ENCODE measurements at places on chromosomes 12 and 14. TPM values are rescaled to one million over a fixed set of nuclear protein-coding genes. Genes with fewer than 3 reads are reported as not detected.
A peak's percentile ranks its signal among the peaks of the same experiment; 100 is the strongest.

GRCh38 chr12:5524116-5524768, 92.3 kb downstream of the NTF3 start:
- no peak for DNase-seq

DNA sequence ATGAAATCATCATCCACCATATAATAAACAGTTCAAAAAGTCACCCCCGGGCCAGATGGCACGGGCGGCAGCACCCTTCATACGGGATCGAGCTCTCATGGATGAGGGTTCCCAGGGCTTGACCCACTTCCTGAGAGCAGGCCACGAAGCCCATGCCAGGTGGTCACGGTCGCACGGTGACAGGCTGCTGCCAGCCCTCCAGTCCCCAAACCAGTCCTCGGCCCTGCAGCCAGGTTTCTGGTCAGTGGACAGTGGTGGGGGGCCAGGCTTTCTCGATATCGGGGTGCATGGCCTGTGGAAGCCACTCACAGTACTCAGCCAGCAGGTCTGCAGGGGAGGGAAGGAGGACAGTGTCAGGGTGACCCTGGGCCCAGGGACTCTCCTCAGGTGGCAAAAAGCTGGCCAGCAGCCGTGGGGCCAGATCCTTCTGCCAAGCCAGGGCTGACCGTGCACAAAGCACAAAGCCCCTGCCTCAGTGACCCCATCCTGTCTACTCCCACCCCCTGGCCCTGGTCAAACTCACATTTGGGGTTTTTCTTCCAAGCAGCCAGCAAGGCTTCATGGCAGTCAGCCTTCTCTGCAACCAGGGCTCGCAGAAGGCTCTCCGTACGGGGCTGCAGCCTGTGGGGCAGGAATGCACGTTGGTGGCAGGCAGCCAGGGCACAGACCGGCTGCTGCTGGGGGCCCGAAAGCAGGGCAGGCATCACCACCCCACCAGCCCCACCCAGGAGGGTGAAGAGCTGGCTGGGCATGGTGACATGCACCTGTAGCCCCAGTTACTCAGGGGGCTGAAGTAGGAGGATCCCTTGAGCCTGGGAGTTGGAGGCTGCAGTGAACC, 33.3 kb upstream of the UBC start:
- DNase-seq: no peak

- DNase-seq: no peak
Observed at GRCh38 chr12:27919671-27920235, 52.8 kb downstream of the PTHLH start.

- DNase-seq: no peak
Observed at GRCh38 chr12:64688219-64688618, 71.0 kb downstream of the GNS start.

DNA sequence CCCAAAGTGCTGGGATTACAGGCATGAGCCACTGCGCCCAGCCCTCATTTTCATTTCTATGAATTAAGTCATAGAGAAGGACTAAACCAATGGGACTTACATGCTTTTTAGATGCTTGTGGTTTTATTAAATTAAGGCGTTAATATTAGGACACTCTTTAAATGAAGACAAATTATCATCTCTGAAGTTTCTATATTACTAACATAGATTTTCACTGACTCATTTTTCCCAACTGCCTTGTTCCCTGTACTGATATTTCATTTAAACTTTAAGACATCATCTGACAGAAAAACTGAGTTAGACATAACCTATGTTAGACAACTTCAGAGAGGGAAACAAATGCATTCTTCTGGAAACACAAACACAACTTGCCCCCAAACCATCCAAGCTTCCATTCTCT, 99.8 kb downstream of the BTG1 start:
- no peak for DNase-seq

- DNase-seq: no peak
Observed at GRCh38 chr12:20646239-20646827, 48.8 kb upstream of the SLCO1C1 start.

DNA sequence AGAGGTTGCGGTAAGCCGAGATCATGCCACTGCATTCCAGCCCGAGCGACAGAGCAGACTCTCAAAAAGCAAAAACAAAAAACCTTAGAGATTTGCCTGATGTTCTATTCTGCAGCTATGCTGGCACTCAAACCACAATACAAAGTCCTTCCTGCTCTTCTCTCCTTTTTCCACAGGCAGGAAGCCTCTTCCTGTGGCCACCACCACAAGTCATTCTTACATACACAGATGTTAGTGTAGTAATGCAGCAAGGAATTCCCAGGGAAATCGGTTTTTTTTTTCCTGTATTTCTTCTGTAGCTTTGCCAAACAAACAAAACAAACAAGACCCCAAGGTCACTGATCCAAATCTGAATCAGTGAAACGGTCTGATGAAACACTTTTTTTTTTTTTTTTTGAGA, 104.3 kb downstream of the FIGNL2 start:
- no peak for DNase-seq

DNA sequence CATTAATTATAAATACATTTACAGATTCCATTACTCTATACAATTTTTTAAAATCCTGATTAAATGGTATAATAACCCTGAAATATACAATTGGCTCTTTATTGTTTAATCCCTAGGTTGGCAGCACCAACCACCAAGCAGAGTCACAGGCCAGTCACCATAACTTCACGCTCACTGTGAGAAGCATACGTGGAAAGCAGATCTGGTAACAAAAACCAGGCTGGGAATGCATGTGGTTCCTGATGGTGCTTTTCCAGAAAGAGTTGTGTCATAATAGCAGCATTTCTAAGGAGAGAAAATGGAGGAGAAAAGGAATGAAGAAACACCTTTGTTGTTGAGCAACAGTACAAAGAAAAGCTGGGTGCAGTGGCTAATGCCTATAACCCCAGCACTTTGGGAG, 66.1 kb downstream of the SIX6 start:
- DNase-seq: no peak

GRCh38 chr12:113500782-113501311, 29.2 kb upstream of the LHX5 start:
- DNase-seq: no peak

- peak; percentile 83 for DNase-seq
Observed at GRCh38 chr12:122730215-122731014, at the start of gene HCAR1. HCAR1 (minus strand) TSS chr12:122730844; CDS start chr12:122730339, 505 bp downstream.

GRCh38 chr14:95046711-95047681, 110.3 kb downstream of the DICER1 start:
- DNase-seq: no peak

- no peak for DNase-seq
Observed at GRCh38 chr12:52089491-52089890, 10.0 kb downstream of the SMIM41 start.

- DNase-seq: no peak
Observed at GRCh38 chr12:47028981-47029708, 50.3 kb upstream of the PCED1B start.

- DNase-seq: no peak
Observed at GRCh38 chr14:83923842-83924241, 1606.1 kb upstream of the FLRT2 start.

DNA sequence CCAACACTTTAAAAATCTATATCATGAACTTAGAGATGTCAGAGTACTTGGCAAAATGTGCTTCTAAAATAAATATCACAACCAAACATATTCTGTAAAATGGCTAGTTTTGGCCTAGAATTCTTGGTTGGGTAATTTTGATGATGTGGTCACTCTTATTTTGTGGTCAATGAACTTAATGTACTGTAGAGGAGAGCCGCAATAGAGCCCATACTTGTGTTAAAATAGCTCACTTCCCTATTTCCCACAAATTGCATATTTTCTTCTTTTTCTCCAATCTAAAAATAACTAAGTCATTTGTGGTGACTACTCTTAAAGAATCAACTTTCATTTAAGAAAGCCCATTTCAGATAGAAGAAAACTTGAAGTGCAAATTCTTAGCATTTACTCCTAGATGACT, 619.4 kb downstream of the CCER1 start:
- no peak for DNase-seq

- no peak for DNase-seq
Observed at GRCh38 chr12:110373425-110373824, 30.1 kb downstream of the ANAPC7 start.

GRCh38 chr12:114850661-114851275, 166.8 kb upstream of the TBX3 start:
- no peak for DNase-seq

GRCh38 chr14:99820702-99821331, 27.6 kb downstream of the EML1 start:
- no peak for DNase-seq

DNA sequence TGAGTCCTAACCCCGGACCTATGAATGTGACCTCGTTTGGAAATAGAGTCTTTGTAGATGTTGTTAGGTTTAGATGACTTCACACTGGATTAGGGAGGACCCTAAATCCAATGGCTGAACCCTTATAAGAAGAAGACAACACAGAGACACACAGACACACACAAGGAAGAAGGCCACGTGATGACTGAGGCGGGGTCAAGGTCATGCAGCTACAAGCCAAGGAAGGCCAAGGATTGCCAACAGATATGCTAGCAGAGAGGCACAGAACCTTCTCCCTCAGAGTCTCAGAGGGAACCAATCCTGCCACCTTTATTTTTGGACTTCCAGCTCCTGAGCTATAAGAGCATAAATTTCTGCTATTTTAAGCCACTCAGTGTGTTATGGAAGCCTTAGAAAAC, 31.8 kb downstream of the LTBP2 start:
- no peak for DNase-seq

GRCh38 chr12:54407183-54407905, 11.7 kb downstream of the ITGA5 start:
- no peak for DNase-seq

- no peak for DNase-seq
Observed at GRCh38 chr12:13156277-13156676, 40.2 kb upstream of the EMP1 start.

- no peak for DNase-seq
Observed at GRCh38 chr12:92098594-92099380, 46.9 kb downstream of the BTG1 start.

DNA sequence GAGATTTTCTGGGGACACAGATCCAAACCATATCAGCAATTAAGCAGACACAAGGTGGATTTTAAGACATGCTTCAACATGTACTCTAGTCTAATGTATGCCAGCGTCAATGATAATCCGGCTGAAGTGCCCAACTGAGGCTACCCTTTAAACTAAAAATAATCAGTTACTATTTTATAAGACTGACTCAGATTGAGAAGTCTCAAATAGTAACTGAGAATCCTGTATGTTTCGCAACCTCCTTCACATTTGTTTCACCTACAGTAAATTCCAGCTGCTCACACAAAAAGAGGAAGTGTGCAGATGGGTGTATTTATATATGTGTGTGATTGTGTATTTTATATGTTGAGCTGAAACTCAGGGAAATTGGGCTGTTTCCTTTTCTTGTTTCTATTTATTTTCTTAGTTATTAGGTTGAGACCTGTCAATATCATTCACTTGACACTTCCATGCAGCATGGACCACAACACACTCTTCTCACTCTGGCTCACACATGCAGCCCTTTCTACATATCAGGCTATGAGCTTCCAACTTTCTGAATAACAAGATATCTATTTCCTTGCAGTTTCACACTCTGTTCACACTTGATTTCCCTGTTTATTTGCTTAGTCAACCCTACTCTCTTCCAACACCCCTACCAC, 1224.9 kb upstream of the TMEM132C start:
- no peak for DNase-seq

- no peak for DNase-seq
Observed at GRCh38 chr12:14698555-14698954, 2.2 kb upstream of the GUCY2C start.

GRCh38 chr14:99333841-99334635, 62.0 kb upstream of the BCL11B start:
- DNase-seq: no peak

DNA sequence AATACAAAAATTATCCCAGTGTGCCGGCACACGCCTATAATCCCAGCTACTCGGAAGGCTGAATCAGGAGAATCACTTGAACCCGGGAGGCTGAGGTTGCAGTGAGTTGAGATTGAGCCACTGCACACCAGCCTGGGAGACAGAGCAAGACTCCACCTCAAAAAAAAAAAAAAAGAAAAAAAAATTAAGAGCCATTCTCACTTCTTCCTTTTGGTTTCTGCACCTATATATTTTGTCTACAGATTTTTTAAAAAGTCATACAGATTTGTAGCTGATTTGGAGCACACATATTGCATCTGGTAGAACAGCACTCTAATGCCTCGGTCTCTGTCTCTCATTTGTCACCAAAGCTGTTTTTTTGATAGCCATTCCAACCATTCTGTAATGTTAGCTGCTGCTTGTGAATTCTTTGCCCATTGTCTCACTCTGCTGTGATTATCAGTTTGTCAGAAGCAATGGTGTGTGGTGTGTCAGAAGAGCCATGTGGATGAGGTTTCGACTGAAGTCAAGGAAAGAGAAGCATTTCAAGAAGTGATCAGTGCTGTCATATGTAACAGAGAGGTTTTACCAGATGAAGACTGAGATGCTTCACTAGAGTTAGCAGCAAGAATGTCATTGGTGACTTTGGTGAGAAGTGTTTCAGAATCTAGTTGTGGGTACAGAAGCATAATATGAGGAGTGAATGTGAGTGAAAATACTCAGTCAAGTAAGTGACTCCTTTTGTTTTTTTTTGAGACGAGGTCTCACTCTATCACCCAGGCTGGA, 8.7 kb upstream of the KTN1 start:
- no peak for DNase-seq

GRCh38 chr12:15268927-15269552, 47.8 kb upstream of the RERG start:
- DNase-seq: peak; percentile 12

DNA sequence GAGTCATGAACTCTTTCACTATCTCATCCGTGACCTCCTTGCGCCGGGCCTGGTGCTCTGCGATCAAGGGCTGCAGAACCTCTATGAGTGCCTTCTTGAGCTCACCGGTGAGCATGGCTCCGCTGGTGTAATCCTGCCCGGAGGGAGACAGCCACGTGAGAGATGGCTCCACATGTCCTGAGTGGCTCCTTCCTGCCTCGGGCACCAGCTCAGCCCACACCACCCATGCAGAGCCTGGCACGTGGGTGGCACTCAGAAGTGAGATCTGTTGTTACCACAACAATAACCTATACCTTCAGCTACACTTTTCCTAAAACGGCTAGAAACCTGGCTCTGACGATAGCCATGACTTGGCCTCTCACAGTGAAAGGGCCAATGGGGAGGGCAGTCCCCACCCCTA, 11.8 kb downstream of the SLC25A47 start:
- DNase-seq: no peak

- DNase-seq: no peak
Observed at GRCh38 chr12:16857456-16857923, 251.5 kb upstream of the LMO3 start.

The RBM23 gene
- total RNA-seq: 69.5 TPM

The SLCO1B1 gene
- total RNA-seq: not detected

The MSI1 gene
- total RNA-seq: 5.6 TPM

The KRT72 gene
- 2.3 TPM for total RNA-seq

The AKAP5 gene
- 1.9 TPM for total RNA-seq

The EIF2B2 gene
- total RNA-seq: 68.5 TPM

The ARHGAP9 gene
- 119 TPM for total RNA-seq

The ITPK1 gene
- total RNA-seq: 61.8 TPM

The PTPRR gene
- not detected for total RNA-seq

The A2M gene
- total RNA-seq: 0.60 TPM

The FSCB gene
- not detected for total RNA-seq

The ADSS1 gene
- total RNA-seq: 6.1 TPM

The RTL1 gene
- total RNA-seq: not detected

The SYNDIG1L gene
- not detected for total RNA-seq

The OR6C2 gene
- total RNA-seq: not detected

The ZC3H14 gene
- total RNA-seq: 58.9 TPM

The KRT80 gene
- not detected for total RNA-seq

The TMEM179 gene
- total RNA-seq: 0.46 TPM

The TOMM20L gene
- not detected for total RNA-seq

The SVOP gene
- total RNA-seq: not detected
